ENCODE measurements at places on chromosomes 5 and 9.

DNA sequence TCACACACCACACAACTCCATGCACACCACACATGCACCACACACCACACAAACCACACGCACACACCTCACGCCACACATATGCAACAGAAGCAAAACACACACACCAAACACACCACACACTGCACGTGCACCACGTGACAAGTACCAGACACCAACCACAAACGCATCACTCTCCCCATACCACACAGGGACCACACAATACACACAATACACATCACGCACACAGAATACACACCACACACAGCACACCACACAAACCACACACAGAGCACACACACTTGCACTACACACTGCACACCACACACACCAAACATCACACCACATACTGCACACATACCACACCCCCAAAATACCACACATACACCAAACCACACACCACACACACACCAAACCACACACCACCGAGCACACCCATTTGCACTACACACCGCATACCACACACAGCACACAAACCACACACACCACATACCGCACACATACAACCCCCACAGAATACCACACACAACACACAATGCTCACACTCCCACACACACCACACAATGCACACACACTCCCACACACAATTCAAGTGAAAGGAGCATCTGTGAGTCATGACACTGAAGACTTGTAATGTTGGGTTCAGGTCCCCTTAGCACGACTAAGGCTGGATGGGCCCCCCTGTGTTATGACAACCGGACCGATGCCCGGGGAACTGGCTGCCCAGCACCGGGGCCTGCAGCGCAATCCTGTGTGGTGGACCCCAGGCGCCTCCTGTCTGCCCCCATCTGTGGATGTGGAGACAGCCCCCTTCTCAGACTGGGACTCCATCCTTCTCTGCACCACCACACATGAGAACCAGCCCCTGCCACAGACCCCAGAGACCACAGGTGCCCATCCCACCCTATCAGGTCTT, 6.0 kb upstream of the ZDHHC11 start:
- no peak for DNase-seq

- DNase-seq = peak; percentile 74
Observed at GRCh38 chr5:168334695-168335094, 43.2 kb downstream of the WWC1 start.

- no peak for DNase-seq
Observed at GRCh38 chr5:140220698-140221064, 45.7 kb downstream of the CYSTM1 start.

DNA sequence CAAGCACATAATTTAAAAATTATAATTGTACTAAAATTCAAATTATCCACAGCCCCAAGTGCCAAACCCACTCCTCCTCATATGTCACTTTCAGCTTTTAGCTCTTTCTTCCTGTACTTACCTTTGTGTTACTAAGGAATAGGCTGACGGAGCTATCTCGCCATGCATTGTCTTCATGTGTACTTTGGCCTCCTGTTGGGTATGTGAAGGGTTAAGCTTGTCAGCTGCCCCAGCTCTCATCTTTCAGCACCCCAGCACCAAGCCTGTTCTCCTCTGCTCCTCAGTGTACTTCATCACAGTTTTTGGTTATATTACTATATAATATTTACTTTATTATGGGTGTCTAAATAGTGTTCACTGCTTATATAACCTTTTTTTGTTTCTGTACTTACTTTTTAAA, 46.2 kb downstream of the OSTF1 start:
- no peak for DNase-seq

- DNase-seq = no peak
Observed at GRCh38 chr9:98375138-98375726, 119.8 kb upstream of the TBC1D2 start.

DNA sequence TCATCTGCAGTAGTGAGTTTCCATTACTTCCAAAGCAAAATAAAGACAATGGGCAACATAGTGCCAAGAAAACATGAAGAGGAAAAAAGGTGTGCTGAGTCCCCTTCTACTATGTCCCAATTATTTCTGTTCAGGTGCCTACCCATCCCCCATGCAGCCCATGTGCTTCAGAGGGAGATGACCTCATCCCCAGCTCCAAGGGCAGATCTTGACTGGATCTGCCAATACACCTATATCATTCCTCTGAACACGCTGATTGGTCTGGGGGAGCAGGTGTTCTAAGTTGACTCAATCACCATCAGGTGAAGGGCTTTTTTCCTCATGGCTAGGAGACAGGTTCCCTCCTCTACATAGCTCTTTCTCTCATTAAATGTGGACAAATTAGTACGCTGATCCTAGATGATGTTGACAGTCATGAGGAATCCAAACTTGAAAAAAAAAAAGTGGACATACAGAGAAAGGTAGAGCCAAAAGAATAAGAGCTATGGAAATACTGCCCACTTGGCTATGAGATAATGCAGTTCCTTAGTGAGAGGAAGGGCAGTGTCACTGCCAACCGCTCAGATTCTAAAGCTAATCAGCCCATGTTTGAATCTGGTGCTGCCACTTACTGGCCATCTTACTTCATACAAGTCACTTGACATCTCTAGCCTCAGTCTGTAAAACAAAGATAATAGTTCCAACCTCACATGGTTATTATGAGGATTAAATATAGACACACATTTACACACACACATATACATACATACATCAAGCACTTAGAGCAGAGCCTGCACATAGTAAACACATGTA, 23.1 kb downstream of the PRELID2 start:
- peak; percentile 68 for DNase-seq

DNA sequence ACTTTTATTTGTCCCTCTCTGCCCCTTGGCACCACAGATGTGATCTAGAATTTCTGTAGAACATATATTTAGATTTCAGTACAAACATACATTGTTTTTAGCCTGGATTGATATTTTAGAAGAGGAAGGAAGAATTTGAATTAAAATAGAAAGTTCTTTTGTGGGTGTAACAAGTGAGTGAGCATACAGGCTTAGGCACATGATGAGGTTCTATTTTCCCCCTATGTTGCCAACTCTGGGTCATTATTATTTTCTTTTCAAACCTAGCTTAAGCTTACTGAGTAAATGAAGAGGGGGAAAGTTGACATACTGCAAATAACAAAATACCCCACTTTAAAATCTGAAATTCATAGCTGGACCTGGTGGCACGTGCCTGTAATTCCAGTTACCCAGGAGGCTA, 102.9 kb downstream of the GCNT1 start:
- no peak for DNase-seq

GRCh38 chr5:25091921-25092320, 447.1 kb upstream of the CDH10 start:
- DNase-seq = no peak

DNA sequence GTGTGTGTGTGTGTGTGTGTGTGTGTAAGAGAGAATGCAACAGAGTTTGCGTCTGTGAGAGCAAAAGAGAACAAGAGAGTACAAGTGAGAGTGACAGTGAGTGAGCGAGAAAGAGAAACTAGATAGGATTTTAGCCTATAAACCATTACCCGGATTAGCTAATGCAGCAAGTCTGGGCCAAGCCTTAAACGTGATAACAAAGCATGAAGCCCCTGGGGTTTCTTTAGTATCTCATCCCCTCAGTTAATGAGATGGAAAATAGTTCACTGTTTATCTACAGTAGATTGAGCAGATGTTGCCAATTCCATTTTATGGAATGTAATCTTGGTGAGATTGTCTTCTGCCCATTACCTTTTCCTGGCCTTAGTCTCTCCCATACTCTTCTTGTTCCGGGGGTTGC, 114.5 kb downstream of the MAT2B start:
- DNase-seq = peak; percentile 90

DNA sequence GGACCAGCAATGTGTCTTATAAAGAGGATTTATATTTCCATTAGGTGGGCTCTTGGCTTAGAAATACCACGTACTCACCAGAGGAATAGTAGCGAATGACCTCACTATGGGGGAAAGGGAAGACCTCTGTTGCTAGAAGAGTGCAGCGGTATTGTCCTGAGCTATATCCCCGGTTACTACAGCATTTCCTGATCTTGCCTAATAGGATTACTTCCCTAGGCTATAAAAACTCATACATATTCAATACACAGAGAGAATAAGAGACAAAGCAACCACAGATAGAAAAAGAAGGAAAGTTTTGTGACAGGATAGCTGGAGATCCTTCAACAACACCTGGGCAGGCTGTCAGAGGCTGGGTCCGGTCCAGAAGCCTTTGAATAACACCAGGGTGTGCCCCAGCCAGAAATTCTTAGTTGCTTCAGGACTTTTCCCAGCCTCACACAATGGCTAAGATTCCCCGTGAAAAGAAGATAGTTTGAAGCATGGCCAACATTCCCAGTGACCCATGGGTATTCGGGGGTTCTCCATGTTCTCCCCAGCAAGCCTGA, 85.4 kb downstream of the TRIM36 start:
- DNase-seq = no peak

GRCh38 chr9:114339130-114339908, 9.7 kb downstream of the ORM2 start:
- no peak for DNase-seq

DNA sequence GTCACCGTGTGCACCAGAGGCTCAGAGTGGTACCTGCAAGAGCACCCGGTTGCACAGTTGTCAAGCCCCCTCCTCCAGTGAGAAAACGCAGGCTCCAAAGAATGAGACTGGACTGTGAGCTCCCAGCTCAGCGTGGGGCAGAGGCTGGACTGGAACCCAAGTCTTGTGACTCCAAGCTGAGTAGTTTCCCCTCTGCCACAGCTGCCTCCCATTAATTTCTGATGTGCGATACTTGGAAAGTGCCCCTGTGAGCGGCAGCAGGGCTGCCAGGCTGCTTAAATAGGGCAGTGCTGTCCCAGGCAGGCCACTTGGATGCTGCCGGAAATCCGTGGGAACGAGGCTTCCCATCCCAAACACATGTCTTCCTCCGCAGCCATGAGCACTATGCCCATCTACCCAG, 62.2 kb upstream of the ANGPTL2 start:
- DNase-seq = no peak

- no peak for DNase-seq
Observed at GRCh38 chr5:106258591-106259125, 1412.1 kb downstream of the EFNA5 start.

GRCh38 chr5:134538296-134538695, 12.8 kb downstream of the JADE2 start:
- DNase-seq = no peak

DNA sequence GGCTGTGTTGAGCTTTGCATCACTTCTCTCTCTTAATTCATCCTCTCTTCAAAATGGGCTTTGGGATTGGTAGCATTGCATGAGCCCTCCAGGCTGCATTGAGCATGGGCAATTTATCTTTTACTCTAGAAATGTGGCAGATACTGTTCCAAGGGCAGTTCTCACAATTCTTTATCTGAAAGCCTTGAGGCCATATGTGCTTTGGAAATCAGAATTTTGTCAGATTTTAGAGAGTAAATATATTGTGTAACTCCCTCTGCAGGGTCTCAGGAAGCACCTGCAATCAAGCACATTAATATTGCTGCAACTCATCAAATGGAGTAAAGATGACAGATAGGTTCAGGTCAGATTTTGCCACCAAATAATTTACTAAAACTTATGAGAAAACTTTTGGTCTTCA, 17.6 kb downstream of the ALDOB start:
- DNase-seq = no peak

All from spinal cord (tissue), 10 donors.